NCI-H1694 (cell line): ENCODE measurements at places on chromosomes 13 and 19.

GRCh38 chr19:1295169-1296012 is 9.7 kb downstream of the EFNA2 start:
- no peak for DNase-seq

- DNase-seq = no peak
Observed at GRCh38 chr13:25335856-25336255, 34.4 kb downstream of the NUP58 start.

- DNase-seq = no peak
Observed at GRCh38 chr13:104002216-104002615, 936.0 kb upstream of the SLC10A2 start.

GRCh38 chr13:30685987-30686386 is 49.4 kb upstream of the ALOX5AP start:
- DNase-seq = no peak

DNA sequence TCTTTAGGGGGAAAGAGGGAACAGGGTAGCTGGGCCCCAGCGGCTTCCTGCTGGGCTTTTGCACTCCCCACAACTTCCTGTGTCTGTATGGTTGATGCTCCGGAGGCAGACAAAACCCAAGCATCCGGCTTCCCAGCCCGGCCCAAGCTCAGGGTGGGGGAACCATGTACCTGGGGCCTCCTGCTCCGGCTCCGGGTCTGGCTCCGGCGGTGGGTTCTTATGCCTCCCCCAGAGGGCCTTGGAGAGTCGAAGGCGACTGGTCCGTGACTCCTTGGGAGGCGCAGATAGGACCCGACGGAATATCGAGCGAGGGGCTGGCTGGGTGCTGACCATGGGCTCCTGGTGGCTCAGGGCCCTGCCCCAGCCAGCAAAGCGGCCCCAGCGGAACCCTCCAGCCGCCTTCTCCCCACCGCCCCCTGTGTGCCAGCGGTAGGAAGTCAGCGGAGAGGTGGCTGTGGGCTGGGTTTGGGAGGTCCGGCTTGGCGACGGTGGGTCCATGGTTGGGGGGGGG is 428 bp downstream of the RASAL3 start:
- DNase-seq = no peak

- no peak for DNase-seq
Observed at GRCh38 chr19:39196320-39196719, 444 bp upstream of the NCCRP1 start.

DNA sequence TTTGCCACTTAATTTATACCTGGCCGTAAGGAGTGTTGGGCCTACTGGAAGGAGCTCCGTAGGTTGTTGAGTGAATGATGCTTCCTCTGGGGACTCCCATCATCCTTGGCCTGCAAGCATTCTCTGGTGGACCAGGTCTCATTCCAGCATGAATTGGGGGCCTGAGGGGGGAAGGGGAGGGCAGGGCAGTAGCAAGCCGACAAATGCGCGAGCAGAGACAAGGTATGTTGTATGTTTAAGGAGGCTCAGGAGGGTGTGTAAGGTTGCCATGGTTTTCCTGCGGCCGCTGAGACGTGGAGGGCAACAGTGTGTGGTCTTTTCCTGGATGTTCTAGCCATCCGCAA is 749 bp downstream of the ZNF264 start:
- no peak for DNase-seq

- DNase-seq = no peak
Observed at GRCh38 chr13:56924401-56924800, 216.3 kb upstream of the PRR20A start.

DNA sequence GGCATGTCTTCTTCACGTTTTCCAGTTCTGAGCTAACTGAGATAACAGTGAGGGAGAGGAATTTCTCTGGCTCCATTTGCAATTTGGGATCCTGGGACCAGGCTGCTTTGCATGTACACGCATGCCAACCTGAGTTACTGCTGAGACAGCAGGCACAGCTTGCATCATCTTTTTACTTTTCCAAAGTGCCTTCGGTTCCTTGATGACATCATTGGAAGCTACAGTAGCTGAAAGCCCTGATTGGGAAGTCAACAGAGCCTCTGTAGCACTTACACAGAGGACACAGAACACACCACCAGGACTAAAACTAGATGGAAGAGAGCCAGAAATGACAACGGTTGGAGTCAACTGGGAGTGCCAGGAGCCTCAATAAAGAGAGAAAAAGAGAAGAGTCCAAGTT is 399.1 kb upstream of the GPC6 start:
- no peak for DNase-seq

GRCh38 chr13:42153199-42154113 is 105.0 kb downstream of the DGKH start:
- no peak for DNase-seq

- no peak for DNase-seq
Observed at GRCh38 chr19:48683349-48683748, 10.5 kb upstream of the NTN5 start.
